ENCODE measurements at places on chromosomes 6 and 20.

DNA sequence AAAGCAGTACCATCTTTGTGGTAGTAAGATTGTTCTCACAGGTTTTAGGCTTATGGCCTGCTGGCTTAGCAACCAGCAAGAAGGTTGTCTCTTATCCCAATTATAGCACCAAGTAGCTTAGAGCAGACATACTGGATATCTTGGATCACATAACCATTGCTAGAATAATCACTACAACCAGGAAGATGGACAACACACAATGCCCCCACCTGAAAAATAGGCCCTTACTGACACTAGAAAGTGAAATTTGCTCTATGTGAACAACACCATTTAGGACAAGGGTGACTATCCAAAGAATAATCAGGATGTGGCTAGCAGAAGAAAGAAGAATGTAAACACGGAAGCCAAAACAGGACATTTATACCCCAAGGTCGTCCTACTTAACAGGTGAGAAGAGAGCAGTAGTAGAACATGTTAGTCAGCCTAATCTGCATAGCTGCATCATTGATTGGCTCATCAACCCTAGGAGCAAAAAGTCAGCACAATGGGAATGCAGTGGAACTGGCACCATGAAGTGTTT lies 172.7 kb upstream of the MARCKS start:
- DNase-seq = no peak

DNA sequence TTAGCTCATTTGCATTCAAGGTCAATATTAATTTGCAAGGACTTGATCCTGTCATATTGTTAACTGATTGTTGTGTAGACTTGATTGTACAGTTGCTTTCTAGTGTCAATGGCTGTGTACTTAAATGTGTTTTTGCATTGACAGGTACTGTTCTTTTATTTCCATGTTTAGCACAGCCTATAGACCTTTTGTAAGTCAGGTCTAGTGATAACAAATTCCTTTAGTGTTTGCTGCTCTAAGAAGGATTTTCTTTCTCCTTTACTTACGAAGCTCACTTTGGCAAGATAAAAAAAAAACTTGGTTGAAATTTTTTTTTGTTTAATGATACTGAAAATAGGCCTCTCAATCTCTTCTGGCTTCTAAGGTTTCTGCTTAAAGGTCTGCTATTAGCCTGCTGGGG lies 942.3 kb downstream of the QKI start:
- no peak for DNase-seq

DNA sequence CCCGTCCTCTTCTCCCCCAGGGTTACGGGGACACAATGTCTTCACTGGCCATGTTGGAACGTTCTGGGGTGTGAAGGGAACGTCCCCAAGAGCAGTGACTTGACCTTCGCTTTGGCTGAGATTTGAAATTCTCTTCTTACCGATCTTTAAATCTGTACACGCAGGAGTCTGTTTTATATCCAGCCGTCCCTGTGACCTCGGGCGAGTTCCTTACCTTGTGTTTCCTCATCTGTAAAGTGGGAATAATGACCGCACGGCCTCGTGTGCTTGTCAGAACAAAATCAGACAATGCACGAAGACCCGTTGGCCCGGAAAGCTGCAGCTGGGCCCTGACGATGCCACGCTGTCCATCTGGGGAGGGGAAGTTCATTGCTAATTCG lies 454.3 kb downstream of the PREX1 start:
- DNase-seq = no peak

DNA sequence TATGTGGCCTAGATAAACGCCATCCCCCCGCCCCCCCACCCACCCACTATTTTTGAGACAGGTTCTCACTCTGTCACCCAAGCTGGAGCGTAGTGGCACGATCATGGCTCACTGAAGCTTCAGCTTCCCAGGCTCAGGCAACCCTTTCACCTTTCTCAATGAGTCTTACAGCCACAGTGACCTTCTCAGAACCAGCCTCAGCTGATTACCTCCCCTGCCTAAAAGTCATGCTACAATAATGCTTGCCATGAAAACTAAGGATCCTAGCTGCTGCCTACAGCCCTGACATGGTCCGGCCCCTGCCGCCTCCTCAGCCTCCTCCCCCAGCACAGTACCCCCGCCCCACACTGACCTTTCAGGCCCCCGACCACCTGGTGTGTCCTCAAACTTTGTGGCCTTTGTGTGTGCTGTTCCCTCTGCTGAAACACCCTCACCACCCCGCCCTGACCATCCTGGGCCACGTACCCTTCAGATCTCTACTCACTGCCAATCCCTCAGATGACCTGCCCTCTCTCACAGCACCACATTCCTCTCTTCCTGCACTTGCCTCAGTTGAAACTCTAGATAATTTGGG lies 31.3 kb downstream of the PNPLA1 start:
- DNase-seq = no peak
